CMK (cell line): ENCODE measurements at places on chromosomes 16 and 17.

DNA sequence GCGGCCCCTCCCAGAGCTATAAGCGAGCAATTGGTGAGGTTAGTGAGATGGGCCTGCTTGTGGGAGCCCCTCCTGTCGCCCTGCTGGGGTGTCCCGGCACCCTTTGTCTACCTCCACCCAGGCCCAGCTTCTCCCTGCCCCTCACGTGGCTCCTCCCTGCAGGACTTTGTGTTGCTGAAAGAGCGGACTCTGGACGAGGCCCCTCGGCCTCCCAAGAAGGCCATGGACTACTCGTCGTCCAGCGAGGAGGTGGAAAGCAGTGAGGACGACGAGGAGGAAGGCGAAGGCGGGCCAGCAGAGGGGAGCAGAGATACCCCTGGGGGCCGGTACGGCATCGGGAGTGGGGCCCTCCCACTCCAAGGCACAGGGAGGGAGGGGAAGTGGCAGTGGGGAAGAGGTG, 6.1 kb upstream of the C17orf107 start:
- DNase-seq, result no peak

GRCh38 chr17:43946781-43947180, 4.5 kb upstream of the PPY start:
- no peak for DNase-seq

GRCh38 chr17:78973196-78973595, 6.5 kb downstream of the LGALS3BP start:
- DNase-seq, result no peak

GRCh38 chr17:47692895-47693730, 848 bp upstream of the TBKBP1 start:
- no peak for DNase-seq

- no peak for DNase-seq
Observed at GRCh38 chr17:62792447-62792800, 15.7 kb downstream of the MARCHF10 start.

DNA sequence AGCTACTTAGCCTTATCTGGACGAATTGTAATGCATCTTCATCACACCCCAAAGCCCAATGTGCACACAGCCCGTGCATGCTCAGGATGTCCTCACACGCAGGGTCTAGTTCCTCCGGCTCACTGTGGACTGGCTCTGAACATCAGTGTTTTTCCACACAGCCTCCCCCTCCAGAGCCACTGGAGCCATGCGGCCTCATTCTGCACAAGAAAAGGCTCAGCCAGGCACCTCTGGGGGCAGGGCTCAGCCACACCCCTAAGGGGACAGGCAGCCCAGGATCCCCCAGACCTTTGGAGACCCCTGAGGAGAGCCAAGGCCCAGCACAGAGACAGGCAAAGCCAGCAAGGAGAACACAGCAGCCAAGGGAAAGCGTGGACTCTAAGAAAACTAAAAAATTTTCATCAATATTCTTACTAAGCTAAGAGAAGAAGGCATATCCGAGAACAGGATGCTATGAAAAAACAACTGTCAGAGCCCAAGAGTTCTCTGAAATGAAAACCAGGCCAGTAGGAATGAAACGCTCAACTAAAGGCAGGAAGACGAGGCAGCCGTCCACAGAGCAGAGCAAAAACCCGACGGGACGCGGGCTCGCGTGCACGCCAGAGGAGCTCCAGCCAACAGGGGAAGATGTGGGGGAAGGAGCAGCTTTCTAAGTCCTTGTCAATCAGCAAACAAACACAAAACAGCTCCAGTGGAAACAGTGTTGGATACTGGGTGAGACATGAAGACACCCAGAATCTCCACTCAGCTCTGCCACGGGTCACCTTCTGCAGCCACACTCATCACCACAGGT, 34.5 kb downstream of the MAP1LC3B start:
- DNase-seq, result no peak

- DNase-seq, result no peak
Observed at GRCh38 chr16:51439271-51439670, 288.2 kb upstream of the SALL1 start.

- DNase-seq, result no peak
Observed at GRCh38 chr17:80457236-80457856, 19.1 kb downstream of the NPTX1 start.
